ENCODE measurements at places on chromosomes 13 and 19. TPM values are rescaled to one million over a fixed set of nuclear protein-coding genes. Genes with fewer than 3 reads are reported as not detected.

GRCh38 chr19:39936020-39936419 is 1.6 kb upstream of the FCGBP start:
- H3K27me3 ChIP-seq = no peaks in the 10 kb centered on the region
- H3K4me3 ChIP-seq = no peak overlapping the region
- H3K36me3 ChIP-seq = no peaks in the 10 kb centered on the region

PCDH17 gene
- not detected for total RNA-seq

SLC1A5 gene
- total RNA-seq = 62.9 TPM

ZNF793 gene
- total RNA-seq = 0.35 TPM

DNA sequence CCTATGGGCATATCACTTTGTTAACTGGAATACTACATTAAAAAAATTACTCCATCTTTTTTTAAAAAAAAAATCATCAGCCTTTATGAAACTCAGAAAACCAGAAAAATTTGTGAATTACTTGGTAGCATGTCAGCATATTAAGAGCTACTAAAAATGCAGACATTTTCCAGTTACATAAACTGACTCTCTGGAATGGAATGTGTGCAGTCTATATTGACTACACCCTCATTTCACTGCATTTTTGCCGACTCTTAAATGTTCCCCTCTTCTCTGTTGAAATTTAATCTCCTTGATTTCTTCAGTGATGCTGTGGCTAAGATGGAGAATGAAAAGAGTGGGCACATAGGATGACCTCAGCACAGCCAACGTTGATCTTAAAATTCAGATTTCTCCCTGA is 393.8 kb downstream of the ITGBL1 start:
- H3K27ac ChIP-seq = no peak overlapping the region
- no peaks in the 10 kb centered on the region for H3K27me3 ChIP-seq
- DNase-seq = no peak
- H3K4me1 ChIP-seq = 0 out of 2 replicates have a peak, but pooled peaks cover 7% of the 10 kb centered on the region

DNA sequence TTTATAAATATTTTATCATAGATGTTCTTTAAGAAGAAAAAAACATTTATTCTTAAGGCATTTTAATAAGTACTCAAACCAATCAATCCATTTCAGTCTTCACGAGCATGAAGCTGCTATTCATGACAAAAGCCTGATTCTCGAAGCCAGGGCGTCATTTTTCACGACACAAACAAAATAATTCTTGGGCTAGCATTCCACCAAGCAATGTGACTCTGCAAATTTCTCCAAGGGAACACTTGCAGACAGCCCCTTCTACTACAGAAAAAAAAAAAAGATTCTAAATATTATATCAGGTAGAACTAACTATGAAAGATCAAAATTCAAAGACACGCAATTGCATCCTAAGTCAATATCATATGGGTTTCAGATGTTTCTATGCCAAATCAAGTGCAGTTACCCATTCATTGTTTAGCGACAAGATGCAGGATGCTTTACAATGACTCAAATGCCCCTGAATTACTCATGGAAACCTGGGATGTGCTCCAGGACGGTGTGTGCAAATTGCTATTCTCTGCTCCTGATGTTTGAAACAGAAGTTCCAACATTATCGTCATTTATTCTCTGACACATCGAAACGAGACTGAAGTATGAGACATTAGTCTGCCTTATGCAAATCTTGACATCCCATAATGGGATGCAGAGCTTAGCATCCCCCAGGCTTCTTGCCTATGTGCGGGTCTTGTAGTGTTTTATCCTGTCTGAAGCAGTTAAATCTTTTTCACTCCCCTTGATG is 517.7 kb downstream of the MYO16 start:
- no peaks in the 10 kb centered on the region for H3K27me3 ChIP-seq
- no peak overlapping the region for H3K4me3 ChIP-seq
- no peak for DNase-seq
- no peak overlapping the region for H3K27ac ChIP-seq
- H3K4me1 ChIP-seq = no peaks in the 10 kb centered on the region
- no peaks in the 10 kb centered on the region for H3K36me3 ChIP-seq

DNA sequence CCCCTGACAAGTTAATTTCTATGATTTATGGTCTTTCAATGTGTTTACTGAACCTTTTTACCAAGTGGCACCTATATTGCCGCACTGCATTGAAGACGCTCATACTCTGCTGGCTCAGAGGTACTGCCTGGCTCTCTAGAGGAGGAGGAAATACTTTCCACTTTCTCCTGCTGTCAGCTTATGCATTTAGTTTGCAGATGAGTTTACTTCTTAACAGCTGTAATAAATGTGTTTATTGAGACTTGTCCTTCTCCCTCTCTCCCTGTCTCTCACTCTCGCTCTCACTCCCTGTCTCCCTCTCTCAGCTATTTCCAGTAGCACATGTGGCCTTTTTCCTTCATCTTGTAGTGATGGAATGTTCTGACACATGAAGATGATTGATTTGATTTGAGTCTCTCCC is 60.3 kb upstream of the SPATA13 start:
- H3K27ac ChIP-seq = no peak overlapping the region
- H3K4me3 ChIP-seq = no peak overlapping the region
- DNase-seq = no peak
- H3K36me3 ChIP-seq = no peaks in the 10 kb centered on the region

DNA sequence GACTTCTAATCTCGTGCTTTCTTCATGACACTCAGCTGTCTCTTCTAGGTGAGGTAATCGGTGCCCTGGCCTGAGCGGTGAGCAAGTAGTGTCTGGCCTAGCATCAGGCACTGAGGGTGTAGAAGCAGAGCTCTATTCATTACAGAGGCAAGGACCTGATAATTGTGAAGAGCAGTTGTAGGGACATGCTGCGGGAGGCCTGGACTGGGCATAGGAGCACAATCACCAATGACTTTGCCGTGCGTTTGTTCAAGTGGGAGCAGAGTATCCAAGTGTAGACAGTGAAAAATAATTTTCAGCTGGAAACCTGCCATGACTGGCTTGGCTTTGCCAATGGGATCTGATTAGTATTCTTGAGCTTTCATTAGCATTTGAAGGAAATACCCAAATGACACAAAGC is 32.1 kb upstream of the DCLK1 start:
- H3K27ac ChIP-seq = no peak overlapping the region
- H3K36me3 ChIP-seq = no peaks in the 10 kb centered on the region
- no peak overlapping the region for H3K4me3 ChIP-seq

GRCh38 chr13:30840515-30840914 is 65.6 kb upstream of the MEDAG start:
- H3K4me3 ChIP-seq = no peak overlapping the region
- peaks cover 63% of the 10 kb centered on the region for H3K4me1 ChIP-seq
- H3K27ac ChIP-seq = no peak overlapping the region
- no peaks in the 10 kb centered on the region for H3K36me3 ChIP-seq
- H3K27me3 ChIP-seq = no peaks in the 10 kb centered on the region

DNA sequence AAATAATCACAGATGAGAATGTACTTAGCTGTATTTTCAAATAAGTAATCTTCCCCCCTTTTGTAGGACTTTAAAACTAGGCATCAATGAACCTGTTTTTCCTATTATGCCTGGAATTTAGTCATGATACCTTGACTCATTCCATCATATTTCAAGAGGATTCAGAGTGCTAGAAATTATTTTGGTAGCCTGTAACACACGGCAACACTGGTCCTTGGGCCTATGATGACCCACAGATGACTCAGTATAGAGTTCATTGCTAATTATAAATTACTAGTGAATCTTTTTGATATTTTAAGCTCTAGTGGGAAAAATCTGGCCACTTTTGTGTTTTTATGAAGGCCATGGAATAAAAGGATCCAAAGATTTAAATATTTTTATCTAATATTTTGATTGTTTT is 26.0 kb upstream of the GARRE1 start:
- peaks cover 21% of the 10 kb centered on the region for H3K36me3 ChIP-seq
- DNase-seq = no peak
- no peaks in the 10 kb centered on the region for H3K27me3 ChIP-seq

GRCh38 chr13:67803118-67803517 is 573.0 kb upstream of the PCDH9 start:
- no peak for DNase-seq
- no peak overlapping the region for H3K27ac ChIP-seq
- no peaks in the 10 kb centered on the region for H3K4me1 ChIP-seq
- H3K36me3 ChIP-seq = no peaks in the 10 kb centered on the region
- no peaks in the 10 kb centered on the region for H3K27me3 ChIP-seq

- no peaks in the 10 kb centered on the region for H3K4me1 ChIP-seq
- H3K27me3 ChIP-seq = no peaks in the 10 kb centered on the region
- no peak overlapping the region for H3K27ac ChIP-seq
- no peaks in the 10 kb centered on the region for H3K36me3 ChIP-seq
- DNase-seq = no peak
Measured at GRCh38 chr19:18656337-18657086, 19.7 kb downstream of the KLHL26 start.

Measured in HepG2 (cell line).